ENCODE measurements at places on chromosomes 11 and 22. TPM values are rescaled to one million over a fixed set of nuclear protein-coding genes. Genes with fewer than 3 reads are reported as not detected.

- no peak for DNase-seq
Measured at GRCh38 chr11:66976925-66977324, 1.8 kb downstream of the C11orf86 start.

GRCh38 chr11:134288486-134288885, 12.3 kb downstream of the GLB1L3 start:
- no peak for DNase-seq

DNA sequence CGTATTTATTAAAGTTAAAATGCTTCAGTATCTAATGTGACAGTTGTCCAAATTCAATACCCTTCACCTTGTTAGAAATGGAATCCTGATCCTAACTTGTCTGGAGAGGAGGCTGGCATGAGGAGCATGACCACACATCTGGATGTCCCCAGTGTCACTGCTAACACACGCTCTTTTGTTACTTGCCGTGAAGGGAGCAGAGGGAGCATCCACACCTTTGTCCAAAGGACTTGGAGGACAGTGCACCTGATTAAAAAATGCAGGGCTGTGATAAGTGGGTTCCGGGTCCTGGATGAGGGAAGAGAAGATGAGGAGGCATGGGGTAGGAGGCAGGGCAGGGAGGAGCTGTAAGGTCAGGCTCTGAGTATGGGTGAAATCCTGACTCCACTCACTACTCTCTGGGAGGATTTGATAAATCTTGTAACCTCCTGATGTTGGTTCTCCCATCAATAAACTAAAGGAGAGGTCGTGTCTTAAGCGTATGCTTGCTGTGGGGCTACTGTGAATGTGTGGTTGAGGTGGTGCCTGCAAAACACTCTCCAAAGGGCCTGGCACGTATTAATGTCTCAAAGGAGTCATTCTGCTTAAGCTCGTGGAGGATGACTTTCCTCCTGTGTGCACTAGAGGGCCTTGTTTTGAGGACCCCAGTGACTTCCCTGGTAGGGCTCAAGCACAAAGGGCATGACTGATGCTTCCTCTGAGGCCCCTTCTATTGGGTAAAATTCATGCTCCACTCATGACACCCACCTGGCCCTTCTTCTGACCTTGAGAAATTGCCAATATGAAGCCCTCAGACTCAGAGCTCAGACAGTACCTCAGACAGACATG, 16.8 kb upstream of the IGLL5 start:
- no peak for DNase-seq

GRCh38 chr11:8593455-8593854, 573 bp downstream of the STK33 start:
- DNase-seq, result no peak

DNA sequence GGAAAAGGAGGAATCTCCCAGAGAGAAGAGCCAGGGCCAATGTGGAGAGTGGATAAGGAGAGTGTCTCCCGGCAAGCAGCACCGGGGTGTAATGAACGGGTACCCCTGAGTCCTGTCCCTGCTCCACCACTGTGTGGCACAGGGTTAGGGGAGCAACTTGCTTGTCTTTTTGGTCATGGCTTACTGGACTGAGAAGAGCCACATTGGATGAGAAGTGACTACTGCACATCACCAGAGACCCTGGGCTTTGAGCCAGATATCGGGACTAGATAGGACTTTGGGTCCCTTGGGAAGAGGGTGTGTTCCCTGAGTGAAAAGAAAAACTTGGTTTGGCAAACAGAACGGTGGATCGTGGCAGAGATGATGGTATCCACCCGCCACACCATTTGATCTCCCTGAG, 24.6 kb downstream of the SDHAF2 start:
- no peak for DNase-seq

- DNase-seq, result no peak
Measured at GRCh38 chr11:119432484-119433357, 9.7 kb upstream of the THY1 start.

KCNA4 gene
- total RNA-seq, result under 0.01 TPM

OR8U1 gene
- total RNA-seq, result not detected

BDNF gene
- total RNA-seq, result 0.44 TPM

Measured in breast epithelium (tissue), 4 donors.